Neural progenitor cell (in vitro differentiated cells): ENCODE measurements at places on chromosomes 11 and 22.

- H3K4me1 ChIP-seq: peaks cover 22% of the 10 kb centered on the region
- peak overlapping the region; percentile 24 for H3K27ac ChIP-seq
- H3K4me3 ChIP-seq: peak overlapping the region; percentile 6
- H3K27me3 ChIP-seq: no peaks in the 10 kb centered on the region
These were observed 22.5 kb upstream of the SEPTIN5 start for GRCh38 chr22:19691721-19692341.

DNA sequence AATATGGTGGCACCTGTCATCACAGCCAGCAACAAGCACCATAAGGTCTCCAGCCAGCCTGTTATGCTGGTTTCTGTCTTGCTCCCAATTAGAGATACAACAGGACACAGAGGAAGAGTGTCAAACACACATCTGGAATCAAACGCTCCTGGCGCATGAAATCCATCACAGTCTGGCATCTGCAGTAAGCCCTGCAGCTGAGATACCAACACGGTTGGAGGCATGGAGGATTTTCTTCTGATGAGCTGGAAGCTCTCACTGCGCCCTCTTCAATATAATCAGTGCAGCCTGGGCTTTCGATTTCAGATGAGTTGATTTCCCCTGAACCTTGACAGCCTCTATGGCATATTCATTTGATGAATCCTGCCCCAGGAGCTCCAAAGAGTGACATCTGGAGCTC, 27.8 kb upstream of the CARS1 start:
- H3K4me3 ChIP-seq: no peak overlapping the region
- no peaks in the 10 kb centered on the region for H3K4me1 ChIP-seq
- H3K27me3 ChIP-seq: no peaks in the 10 kb centered on the region
- H3K36me3 ChIP-seq: no peaks in the 10 kb centered on the region

GRCh38 chr11:120034881-120035630, 102.9 kb downstream of the TRIM29 start:
- H3K4me3 ChIP-seq: no peak overlapping the region
- no peaks in the 10 kb centered on the region for H3K27me3 ChIP-seq
- no peak overlapping the region for H3K27ac ChIP-seq
- peaks cover 45% of the 10 kb centered on the region for H3K4me1 ChIP-seq

GRCh38 chr11:130369713-130370112, 55.0 kb upstream of the ZBTB44 start:
- H3K27ac ChIP-seq: no peak overlapping the region
- no peaks in the 10 kb centered on the region for H3K27me3 ChIP-seq
- DNase-seq: no peak
- no peaks in the 10 kb centered on the region for H3K36me3 ChIP-seq
- H3K4me1 ChIP-seq: no peaks in the 10 kb centered on the region
- H3K4me3 ChIP-seq: no peak overlapping the region

- H3K36me3 ChIP-seq: no peaks in the 10 kb centered on the region
- DNase-seq: no peak
- no peak overlapping the region for H3K27ac ChIP-seq
- H3K4me3 ChIP-seq: no peak overlapping the region
- peaks cover 36% of the 10 kb centered on the region for H3K27me3 ChIP-seq
These were observed 10.4 kb downstream of the MPZL3 start for GRCh38 chr11:118241764-118242098.

DNA sequence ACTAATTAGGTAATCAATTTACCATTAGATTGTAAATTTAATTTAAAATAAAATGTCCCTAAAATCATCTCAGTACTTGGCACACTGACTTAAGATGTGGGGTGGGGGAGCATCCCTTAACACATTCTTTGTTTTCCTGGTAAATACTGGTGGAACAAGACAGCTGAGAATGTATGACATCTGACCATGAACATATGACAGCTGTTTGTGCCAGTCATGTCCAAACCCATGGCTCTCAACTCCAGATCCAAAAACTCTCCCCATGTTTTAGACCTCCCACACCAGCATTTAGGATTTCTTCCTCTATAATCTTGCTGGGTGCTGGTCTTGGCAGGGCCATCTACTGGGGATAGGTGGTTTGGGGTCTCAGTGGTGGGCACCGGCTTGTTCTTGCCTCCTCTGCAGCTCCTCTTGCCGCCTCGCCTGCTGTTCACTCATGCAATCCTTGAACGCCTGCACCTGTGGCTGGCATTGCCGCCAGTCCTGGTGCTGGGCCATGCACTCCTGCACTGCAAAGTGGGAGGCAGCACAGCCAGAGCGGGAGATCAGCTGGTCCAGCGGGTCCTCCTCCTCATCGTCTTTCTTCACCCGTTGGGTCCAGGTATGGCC, 3.8 kb downstream of the COA4 start:
- H3K4me3 ChIP-seq: no peak overlapping the region
- H3K36me3 ChIP-seq: no peaks in the 10 kb centered on the region
- no peak for DNase-seq
- no peak overlapping the region for H3K27ac ChIP-seq
- peaks cover 25% of the 10 kb centered on the region for H3K4me1 ChIP-seq

GRCh38 chr22:27919942-27920755, 1.1 kb upstream of the PITPNB start:
- peak overlapping the region; percentile 80 for H3K27ac ChIP-seq
- peak; percentile 84 for DNase-seq
- H3K4me3 ChIP-seq: peak overlapping the region; percentile 81
- H3K36me3 ChIP-seq: peaks cover 4% of the 10 kb centered on the region
- H3K4me1 ChIP-seq: peaks cover 26% of the 10 kb centered on the region

DNA sequence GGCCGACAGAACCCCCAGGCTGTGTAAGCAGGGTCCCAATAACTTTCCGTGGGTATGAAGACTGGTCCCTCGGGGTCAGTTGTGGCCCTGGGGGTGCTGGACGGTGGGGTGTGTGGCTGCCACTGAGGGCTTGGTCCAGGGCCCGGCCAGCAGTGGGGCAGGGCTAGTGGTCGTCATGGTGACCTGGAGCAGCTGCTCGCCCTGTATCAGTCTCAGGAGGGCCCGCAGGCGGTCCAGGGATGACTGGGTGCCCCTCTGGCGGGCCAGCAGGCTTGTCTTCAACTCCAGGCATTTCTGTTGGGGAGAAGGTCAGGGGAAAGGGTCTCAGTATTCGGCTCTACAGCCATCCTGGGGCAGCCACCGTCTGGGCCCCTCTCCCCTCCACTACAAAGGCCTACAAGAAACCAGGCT, 126.8 kb downstream of the PHF21B start:
- no peak overlapping the region for H3K27ac ChIP-seq
- H3K36me3 ChIP-seq: no peaks in the 10 kb centered on the region
- H3K4me3 ChIP-seq: no peak overlapping the region
- no peak for DNase-seq
- H3K4me1 ChIP-seq: no peaks in the 10 kb centered on the region

DNA sequence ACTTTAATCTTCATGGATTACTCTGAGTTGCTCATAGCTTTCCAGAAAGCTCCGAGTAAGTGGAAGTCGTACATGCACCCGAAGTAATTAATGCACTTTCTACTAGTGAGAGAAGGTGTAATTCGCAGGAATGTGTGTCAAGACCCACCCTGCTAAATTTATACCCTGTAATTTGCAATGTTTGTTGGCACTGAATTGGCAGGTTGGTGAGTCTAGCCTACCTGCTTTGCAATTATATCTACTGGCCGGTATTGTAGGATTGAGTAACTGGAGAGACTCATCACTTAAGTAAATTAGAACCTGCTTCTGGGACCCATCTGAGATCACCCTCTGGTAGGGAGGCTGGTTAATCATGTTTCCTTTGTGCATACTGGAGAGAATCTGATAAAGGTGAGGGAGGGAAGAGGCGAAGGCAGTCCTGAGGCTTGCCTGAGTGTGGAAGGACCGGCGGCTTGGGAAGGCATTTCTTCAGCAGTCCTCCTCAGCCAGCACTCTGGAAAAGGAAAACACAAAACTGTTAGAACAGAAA, 63.3 kb downstream of the LDLRAD3 start:
- DNase-seq: no peak
- H3K4me1 ChIP-seq: peaks cover 41% of the 10 kb centered on the region
- H3K27me3 ChIP-seq: no peaks in the 10 kb centered on the region
- H3K27ac ChIP-seq: no peak overlapping the region
- H3K4me3 ChIP-seq: no peak overlapping the region

GRCh38 chr11:40161854-40162410, 1297.5 kb downstream of the LRRC4C start:
- no peaks in the 10 kb centered on the region for H3K4me1 ChIP-seq
- no peak overlapping the region for H3K4me3 ChIP-seq
- H3K27ac ChIP-seq: no peak overlapping the region
- H3K36me3 ChIP-seq: no peaks in the 10 kb centered on the region
- H3K27me3 ChIP-seq: no peaks in the 10 kb centered on the region

- no peak overlapping the region for H3K27ac ChIP-seq
- no peaks in the 10 kb centered on the region for H3K4me1 ChIP-seq
- no peak overlapping the region for H3K4me3 ChIP-seq
- H3K36me3 ChIP-seq: no peaks in the 10 kb centered on the region
- no peak for DNase-seq
These were observed 127.5 kb upstream of the SERPIND1 start for GRCh38 chr22:20646415-20646814.

GRCh38 chr22:28955817-28956216, 72.4 kb downstream of the ZNRF3 start:
- H3K36me3 ChIP-seq: no peaks in the 10 kb centered on the region
- no peak overlapping the region for H3K4me3 ChIP-seq
- H3K27me3 ChIP-seq: no peaks in the 10 kb centered on the region
- H3K27ac ChIP-seq: no peak overlapping the region
- DNase-seq: no peak

- H3K27ac ChIP-seq: no peak overlapping the region
- no peaks in the 10 kb centered on the region for H3K4me1 ChIP-seq
- no peak for DNase-seq
- H3K27me3 ChIP-seq: no peaks in the 10 kb centered on the region
These were observed 36.4 kb downstream of the DEPDC5 start for GRCh38 chr22:31790240-31790639.

GRCh38 chr22:44890416-44891292, 119.2 kb downstream of the PHF21B start:
- no peaks in the 10 kb centered on the region for H3K36me3 ChIP-seq
- no peak overlapping the region for H3K4me3 ChIP-seq
- no peaks in the 10 kb centered on the region for H3K4me1 ChIP-seq
- DNase-seq: no peak

GRCh38 chr11:126360049-126360446, 4.6 kb downstream of the ST3GAL4 start:
- DNase-seq: no peak
- H3K4me1 ChIP-seq: peaks cover 32% of the 10 kb centered on the region
- H3K27ac ChIP-seq: no peak overlapping the region
- H3K36me3 ChIP-seq: no peaks in the 10 kb centered on the region

GRCh38 chr11:15836795-15837194, 519.6 kb downstream of the SOX6 start:
- no peak overlapping the region for H3K27ac ChIP-seq
- no peak overlapping the region for H3K4me3 ChIP-seq
- H3K4me1 ChIP-seq: peaks cover 27% of the 10 kb centered on the region
- H3K36me3 ChIP-seq: no peaks in the 10 kb centered on the region
- DNase-seq: no peak

DNA sequence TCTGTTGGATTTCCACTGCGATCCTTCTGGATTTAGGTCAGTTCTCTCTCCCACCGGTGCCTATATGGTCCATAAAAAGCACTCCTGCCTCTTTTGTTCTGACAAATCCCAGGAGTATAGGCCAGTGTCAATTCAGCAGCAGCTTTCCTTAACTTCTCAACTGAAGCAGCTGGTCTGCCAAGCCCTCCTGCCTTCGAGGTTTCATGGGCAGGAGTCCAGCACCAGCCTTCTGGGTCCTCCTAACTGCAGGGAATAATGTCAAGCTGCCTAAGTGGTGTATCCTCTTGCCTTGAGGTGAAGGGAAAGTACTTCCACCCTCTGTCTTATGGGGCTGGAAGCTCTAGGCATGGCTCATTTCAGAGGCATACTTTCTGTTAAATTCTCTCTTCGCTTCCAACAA, 149.4 kb upstream of the NCAM1 start:
- DNase-seq: no peak
- H3K4me1 ChIP-seq: peaks cover 8% of the 10 kb centered on the region
- H3K27ac ChIP-seq: no peak overlapping the region
- H3K27me3 ChIP-seq: no peaks in the 10 kb centered on the region

DNA sequence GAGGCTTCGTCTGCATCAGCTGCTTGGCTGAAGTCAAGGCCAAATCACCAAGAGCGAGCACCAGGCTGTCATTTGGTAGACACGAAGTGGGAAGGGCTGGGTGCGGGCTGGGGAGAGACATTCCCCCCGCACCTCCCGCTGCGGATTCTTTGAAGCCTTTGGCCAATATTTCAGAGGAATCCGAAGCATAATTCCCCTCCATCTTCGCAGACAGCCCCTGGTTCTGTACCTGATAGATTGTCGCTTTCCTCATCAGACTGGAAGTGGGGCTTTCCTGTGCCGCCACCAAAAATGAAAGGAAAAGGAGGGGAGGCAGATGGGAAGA, 15.3 kb downstream of the BLID start:
- peaks cover 45% of the 10 kb centered on the region for H3K27me3 ChIP-seq
- H3K27ac ChIP-seq: no peak overlapping the region
- peak overlapping the region; percentile 49 for H3K4me3 ChIP-seq
- no peaks in the 10 kb centered on the region for H3K36me3 ChIP-seq
- peaks cover 50% of the 10 kb centered on the region for H3K4me1 ChIP-seq
- peak; percentile 19 for DNase-seq

- H3K4me3 ChIP-seq: peak overlapping the region; percentile 8
- H3K27ac ChIP-seq: peak overlapping the region; percentile 94
- H3K4me1 ChIP-seq: peaks cover 75% of the 10 kb centered on the region
- H3K27me3 ChIP-seq: no peaks in the 10 kb centered on the region
- no peaks in the 10 kb centered on the region for H3K36me3 ChIP-seq
- peak; percentile 89 for DNase-seq
These were observed 131.4 kb downstream of the DCDC1 start for GRCh38 chr11:31237819-31238760.

DNA sequence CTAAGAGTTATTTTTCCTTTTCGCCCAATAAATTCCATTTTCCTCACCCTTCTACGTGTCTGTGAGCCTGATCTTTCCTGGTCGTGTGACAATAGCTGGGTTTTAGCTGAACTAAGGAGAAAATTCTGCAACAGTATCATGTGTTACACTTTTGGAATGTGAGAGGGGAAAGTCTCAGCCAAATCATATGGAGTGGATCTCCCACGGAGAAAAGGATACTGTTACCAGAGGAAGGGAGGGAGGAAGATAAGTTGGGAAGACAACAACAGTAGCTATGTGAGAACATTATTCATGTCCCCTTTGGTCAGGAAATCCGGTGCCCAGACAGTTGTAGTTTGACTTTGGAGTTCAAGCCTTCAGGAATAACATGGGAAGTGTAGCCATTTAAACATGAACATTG, 584.0 kb upstream of the RAG2 start:
- H3K4me1 ChIP-seq: no peaks in the 10 kb centered on the region
- H3K27ac ChIP-seq: no peak overlapping the region
- DNase-seq: no peak

- H3K27ac ChIP-seq: no peak overlapping the region
- H3K27me3 ChIP-seq: no peaks in the 10 kb centered on the region
- no peaks in the 10 kb centered on the region for H3K36me3 ChIP-seq
- H3K4me1 ChIP-seq: no peaks in the 10 kb centered on the region
- DNase-seq: no peak
These were observed 14.7 kb upstream of the PDE2A start for GRCh38 chr11:72688929-72689328.

DNA sequence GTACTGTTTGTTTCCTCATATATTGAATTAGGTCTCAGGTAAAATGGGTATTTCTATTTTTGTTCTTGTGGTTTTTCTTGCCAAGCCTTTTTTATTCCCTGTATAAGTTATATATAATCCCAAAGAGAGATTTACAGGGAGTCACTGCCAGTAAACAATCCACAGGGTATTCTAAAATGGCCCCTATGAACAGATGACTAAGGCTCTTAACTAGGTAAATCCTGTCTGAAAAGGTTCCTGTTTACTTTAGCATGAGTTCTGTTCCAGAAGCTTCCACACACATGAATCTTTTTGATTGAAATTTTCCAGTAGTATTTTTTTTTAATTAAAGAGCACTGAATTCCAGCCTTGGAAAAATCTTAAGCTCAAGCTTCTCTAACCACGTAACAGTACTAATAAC, 552.8 kb upstream of the CCDC179 start:
- H3K27ac ChIP-seq: no peak overlapping the region
- no peak overlapping the region for H3K4me3 ChIP-seq
- H3K27me3 ChIP-seq: no peaks in the 10 kb centered on the region
- no peaks in the 10 kb centered on the region for H3K36me3 ChIP-seq
- H3K4me1 ChIP-seq: no peaks in the 10 kb centered on the region
